Stimulated activated CD4-positive, alpha-beta T cell treated with anti-CD3 and anti-CD28 coated beads, Interleukin-4, amount 100 ng/mL, for 48 hours (primary cell): ENCODE measurements at places on chromosomes 5 and 9.

DNA sequence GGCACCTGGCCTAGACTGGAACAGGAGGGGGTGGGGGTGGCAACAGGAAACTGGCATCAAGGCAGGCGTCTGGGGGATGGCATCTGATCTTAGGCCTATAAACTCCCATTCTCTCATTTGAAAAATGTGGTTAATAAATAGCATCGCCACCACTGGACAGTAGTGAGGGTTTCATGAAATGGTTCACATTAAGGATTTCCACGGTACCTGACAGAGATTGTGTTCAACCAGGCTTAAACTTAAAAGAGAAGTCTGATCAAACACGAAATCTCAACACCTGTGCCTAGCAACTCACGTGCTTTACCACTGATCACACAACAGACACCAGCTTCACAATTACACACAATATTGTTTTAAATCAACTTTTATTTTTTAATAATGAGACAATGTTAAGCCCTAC, 3.0 kb downstream of the DENND1A start:
- DNase-seq = no peak

DNA sequence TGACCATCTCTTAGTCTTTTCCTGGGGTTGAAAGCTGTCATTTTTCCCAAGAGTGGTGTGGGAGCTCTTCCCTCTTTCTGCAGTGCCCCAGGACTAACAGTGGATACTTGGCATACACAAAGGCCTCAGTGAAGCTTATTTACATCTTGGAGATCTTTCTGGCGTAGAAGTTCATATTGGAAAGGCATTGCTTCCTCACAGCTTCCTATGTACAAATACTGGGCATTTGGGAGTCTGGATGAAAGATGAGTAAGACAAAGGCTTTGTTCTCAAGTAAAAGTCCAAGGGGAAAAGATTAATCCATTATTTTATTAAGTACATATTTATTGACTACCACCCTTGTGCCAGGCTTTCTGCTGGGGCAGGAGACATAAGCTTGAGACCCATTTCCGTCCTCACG, 22.0 kb downstream of the MAP3K1 start:
- DNase-seq = no peak

- DNase-seq = no peak
These were observed 14.6 kb upstream of the CFAP95 start for GRCh38 chr9:69805962-69806515.

- DNase-seq = no peak
These were observed 24.8 kb upstream of the CSF1R start for GRCh38 chr5:150111122-150111521.

DNA sequence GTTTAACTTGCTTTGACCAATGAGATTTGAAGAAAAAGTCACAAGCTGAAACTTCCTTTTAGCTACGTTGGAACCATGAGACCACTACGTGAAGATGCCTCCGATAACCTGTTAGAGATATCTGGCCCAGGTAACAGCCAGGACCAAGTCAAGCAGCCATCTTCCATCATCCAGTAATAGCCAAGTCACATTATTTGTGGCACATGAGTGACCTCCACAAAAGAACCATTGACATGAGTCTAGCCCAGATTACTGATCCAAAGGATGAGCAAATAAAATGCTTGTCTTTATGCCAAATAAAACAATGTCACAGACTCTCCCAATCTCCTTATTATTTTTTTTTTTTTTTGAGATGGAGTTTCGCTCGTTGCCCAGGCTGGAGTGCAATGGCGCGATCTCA, 1.6 kb downstream of the DEPDC1B start:
- DNase-seq = no peak

GRCh38 chr5:138210985-138211384, 2.1 kb downstream of the CDC23 start:
- DNase-seq = no peak

DNA sequence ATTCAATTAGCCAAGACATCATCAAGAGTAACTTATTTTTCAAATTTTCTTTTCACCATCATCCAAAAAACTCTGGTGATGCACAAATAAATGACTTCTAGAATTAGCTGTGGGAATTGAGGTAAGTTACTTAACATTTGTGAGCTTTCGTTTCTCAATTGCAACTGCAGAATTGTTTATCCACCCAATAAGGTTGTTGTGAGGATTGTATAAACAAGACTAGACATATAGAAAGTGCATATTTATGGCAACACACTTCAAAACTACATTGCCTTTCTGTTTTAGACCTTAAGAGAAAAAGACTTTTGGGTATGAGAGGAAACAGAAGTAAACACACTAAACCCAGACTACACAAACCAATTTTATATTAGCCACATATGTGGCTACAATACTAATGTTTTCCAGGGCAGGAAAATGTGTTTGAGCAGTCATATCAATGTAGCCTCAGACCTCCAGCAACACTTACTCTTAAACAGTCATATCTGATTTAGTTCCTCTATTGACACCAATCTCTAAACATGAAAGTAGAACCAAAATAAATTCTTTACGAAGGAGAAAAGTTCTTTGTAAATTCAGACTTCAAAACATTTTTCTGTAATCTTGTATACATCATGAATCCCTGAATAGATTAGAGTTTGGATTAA, 488.0 kb upstream of the CYLC2 start:
- DNase-seq = no peak

GRCh38 chr9:124795881-124796431, 19.0 kb downstream of the OLFML2A start:
- no peak for DNase-seq
